ENCODE measurements at places on chromosomes 7 and 10. TPM values are rescaled to one million over a fixed set of nuclear protein-coding genes. Genes with fewer than 3 reads are reported as not detected.

Gene TAS2R3
- polyA plus RNA-seq = 0.10 TPM

- H3K27ac ChIP-seq = no peak overlapping the region
- peaks cover 2% of the 10 kb centered on the region for H3K36me3 ChIP-seq
- H3K27me3 ChIP-seq = no peaks in the 10 kb centered on the region
- no peak overlapping the region for H3K4me3 ChIP-seq
- no peak for DNase-seq
- no peaks in the 10 kb centered on the region for H3K4me1 ChIP-seq
These were observed 229.3 kb downstream of the MAD1L1 start for GRCh38 chr7:2003451-2003930.

- H3K36me3 ChIP-seq = no peaks in the 10 kb centered on the region
- DNase-seq = no peak
- H3K4me3 ChIP-seq = peak overlapping the region; percentile 2
- peak overlapping the region; percentile 88 for H3K27ac ChIP-seq
These were observed 19.8 kb upstream of the COL1A2 start for GRCh38 chr7:94374721-94375566.

- no peaks in the 10 kb centered on the region for H3K4me1 ChIP-seq
- H3K27me3 ChIP-seq = no peaks in the 10 kb centered on the region
- H3K27ac ChIP-seq = peak overlapping the region; percentile 90
- H3K4me3 ChIP-seq = peak overlapping the region; percentile 84
- H3K36me3 ChIP-seq = peaks cover 12% of the 10 kb centered on the region
- peak; percentile 33 for DNase-seq
These were observed 640 bp upstream of the ZNF425 start for GRCh38 chr7:149126662-149127266.

Gene AVPI1
- 64.9 TPM for polyA plus RNA-seq
